ENCODE measurements at places on chromosomes 4 and X. TPM values are rescaled to one million over a fixed set of nuclear protein-coding genes. Genes with fewer than 3 reads are reported as not detected.
A peak's percentile ranks its signal among the peaks of the same experiment; 100 is the strongest.

GRCh38 chr4:2745981-2746806, 9.9 kb downstream of the TNIP2 start:
- no peaks in the 10 kb centered on the region for H3K27me3 ChIP-seq
- DNase-seq = no peak
- no peak overlapping the region for H3K27ac ChIP-seq
- no peaks in the 10 kb centered on the region for H3K4me1 ChIP-seq

- peak overlapping the region; percentile 41 for H3K4me3 ChIP-seq
- no peak overlapping the region for H3K27ac ChIP-seq
- peak; percentile 59 for DNase-seq
- no peaks in the 10 kb centered on the region for H3K36me3 ChIP-seq
- peaks cover 33% of the 10 kb centered on the region for H3K27me3 ChIP-seq
- peaks cover 13% of the 10 kb centered on the region for H3K4me1 ChIP-seq
Observed at GRCh38 chrX:125205918-125206665, 113.6 kb upstream of the TEX13C start.

Gene GPR82
- not detected for total RNA-seq

- no peaks in the 10 kb centered on the region for H3K36me3 ChIP-seq
- no peak for DNase-seq
- H3K27ac ChIP-seq = no peak overlapping the region
- H3K4me3 ChIP-seq = no peak overlapping the region
Observed at GRCh38 chrX:33065415-33065814, 145.9 kb downstream of the DMD start.

Gene SPP1
- 1.1 TPM for total RNA-seq

Gene PDZD4
- 5.2 TPM for total RNA-seq

DNA sequence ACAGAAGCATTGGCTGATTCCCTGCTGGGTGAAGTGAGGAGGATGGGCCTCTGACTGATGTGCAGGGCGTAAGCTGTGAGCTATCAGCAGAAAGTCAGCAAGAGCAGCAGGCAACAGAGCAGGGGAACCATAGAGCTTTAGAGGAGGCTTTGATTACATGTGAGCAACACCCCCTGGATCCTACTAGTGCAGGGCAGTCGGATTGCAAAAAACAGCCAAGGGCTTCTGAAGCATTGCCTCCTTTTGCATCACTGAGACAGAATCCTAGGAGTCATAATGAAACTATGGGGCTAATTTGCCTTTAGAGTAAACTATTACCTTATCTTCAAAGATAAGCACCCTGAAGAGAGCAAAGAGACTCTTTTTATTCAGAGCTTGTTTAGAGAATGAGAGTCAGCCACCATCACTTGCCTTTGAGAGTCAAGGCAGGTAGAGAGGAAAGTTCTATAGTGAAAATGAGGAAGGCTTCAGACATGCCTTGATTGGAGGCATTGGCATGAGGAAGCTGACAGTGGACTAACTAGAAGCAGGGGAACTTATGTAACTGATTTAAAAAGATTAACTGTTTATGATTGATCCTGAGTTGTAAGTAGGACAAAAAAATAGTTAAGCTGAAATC, 420.3 kb downstream of the PDHA2 start:
- no peaks in the 10 kb centered on the region for H3K36me3 ChIP-seq
- DNase-seq = peak; percentile 37
- peaks cover 3% of the 10 kb centered on the region for H3K4me1 ChIP-seq
- no peaks in the 10 kb centered on the region for H3K27me3 ChIP-seq
- H3K27ac ChIP-seq = no peak overlapping the region
- H3K4me3 ChIP-seq = no peak overlapping the region

Gene ATP8A1
- total RNA-seq = 46.1 TPM

- H3K4me3 ChIP-seq = no peak overlapping the region
- H3K27me3 ChIP-seq = no peaks in the 10 kb centered on the region
- peaks cover 3% of the 10 kb centered on the region for H3K4me1 ChIP-seq
- H3K27ac ChIP-seq = no peak overlapping the region
- no peak for DNase-seq
Observed at GRCh38 chrX:111662292-111662691, 18.7 kb upstream of the ALG13 start.

DNA sequence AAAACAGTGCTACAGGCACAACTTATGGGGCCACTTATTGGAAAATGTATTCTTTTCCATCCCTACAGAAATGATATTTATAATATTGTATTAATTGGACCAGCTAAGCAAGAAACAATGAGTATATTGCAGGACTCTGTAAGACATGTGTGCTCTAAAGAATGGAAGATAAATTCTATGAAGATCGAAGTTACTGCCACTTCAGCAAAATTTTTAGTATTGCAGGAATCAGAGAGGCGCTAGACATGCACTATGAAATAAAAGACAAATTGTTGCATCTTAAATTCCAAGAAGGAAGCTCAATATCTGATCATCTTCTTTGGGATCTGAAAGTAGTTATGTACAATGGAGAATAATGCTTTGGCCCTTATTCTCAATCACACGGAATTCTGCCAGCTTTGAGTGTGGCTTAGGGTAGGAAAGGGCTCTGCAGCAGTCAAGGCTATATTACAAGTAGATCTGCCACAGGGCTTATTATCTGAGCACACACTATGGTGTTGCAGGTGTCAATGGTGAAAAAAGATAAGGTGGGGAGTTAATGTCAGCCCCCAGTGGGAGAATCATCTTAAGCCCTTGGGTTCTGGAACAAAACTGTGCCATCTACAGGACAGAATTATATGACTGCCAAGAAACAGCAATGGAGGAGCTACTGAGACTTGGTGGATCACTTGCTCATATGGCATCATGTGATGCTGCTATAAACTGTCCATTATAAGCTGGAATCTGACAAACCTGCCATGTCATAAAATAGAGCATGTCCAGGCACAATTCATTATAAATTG, 334.0 kb upstream of the NDST3 start:
- no peak for DNase-seq
- no peaks in the 10 kb centered on the region for H3K27me3 ChIP-seq
- no peak overlapping the region for H3K27ac ChIP-seq
- H3K4me1 ChIP-seq = no peaks in the 10 kb centered on the region
- H3K36me3 ChIP-seq = no peaks in the 10 kb centered on the region
- no peak overlapping the region for H3K4me3 ChIP-seq

GRCh38 chr4:140038031-140038533, 115.9 kb downstream of the MAML3 start:
- H3K4me1 ChIP-seq = peaks cover 26% of the 10 kb centered on the region
- no peak for DNase-seq
- peak overlapping the region; percentile 19 for H3K27ac ChIP-seq
- no peaks in the 10 kb centered on the region for H3K27me3 ChIP-seq
- H3K4me3 ChIP-seq = no peak overlapping the region

GRCh38 chrX:48927123-48927522, 8.3 kb upstream of the PIM2 start:
- peak overlapping the region; percentile 6 for H3K4me3 ChIP-seq
- H3K36me3 ChIP-seq = no peaks in the 10 kb centered on the region
- H3K27me3 ChIP-seq = no peaks in the 10 kb centered on the region
- peaks cover 17% of the 10 kb centered on the region for H3K4me1 ChIP-seq
- DNase-seq = peak; percentile 30
- peak overlapping the region; percentile 36 for H3K27ac ChIP-seq

DNA sequence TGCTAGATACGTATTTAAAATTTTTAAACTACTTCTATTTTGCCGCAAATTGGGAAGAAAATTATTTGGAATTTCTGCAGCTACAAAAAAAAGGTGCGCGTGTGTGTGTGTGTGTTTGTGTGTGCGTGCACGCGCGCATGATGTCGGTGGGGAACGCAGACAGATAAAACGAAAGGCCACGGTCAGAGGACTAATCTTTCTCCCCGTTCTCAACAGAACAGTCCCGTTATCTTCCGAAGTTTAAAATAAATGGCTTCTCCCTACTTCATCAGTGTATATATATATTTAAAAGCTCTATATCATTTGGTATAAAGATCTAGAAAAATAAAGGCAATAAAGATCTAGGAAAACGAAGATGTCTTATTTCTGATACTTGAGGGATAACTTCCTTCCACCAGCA, 1.5 kb downstream of the MGARP start:
- no peak for DNase-seq
- H3K4me1 ChIP-seq = no peaks in the 10 kb centered on the region
- peak overlapping the region; percentile 65 for H3K4me3 ChIP-seq
- no peaks in the 10 kb centered on the region for H3K36me3 ChIP-seq
- H3K27me3 ChIP-seq = peaks cover 52% of the 10 kb centered on the region

DNA sequence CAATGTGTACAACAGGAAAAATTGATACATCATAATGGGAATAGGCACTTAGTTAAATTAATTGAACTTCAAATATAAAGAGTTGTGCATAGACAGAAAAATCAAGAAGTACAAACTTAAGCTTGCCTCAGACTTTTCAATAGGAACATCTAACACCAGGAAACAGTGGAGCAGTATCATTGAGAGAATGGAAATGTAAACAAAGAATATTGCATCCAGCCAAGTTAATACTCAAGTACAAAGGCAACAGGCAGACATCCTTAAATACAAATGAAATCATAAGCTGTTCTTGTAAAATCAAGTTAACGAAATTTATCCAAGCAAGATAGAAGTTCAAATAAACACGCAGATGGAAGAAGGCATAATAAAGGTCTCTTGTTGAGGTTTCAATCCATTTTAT, 71.2 kb upstream of the TLR2 start:
- H3K27me3 ChIP-seq = no peaks in the 10 kb centered on the region
- DNase-seq = no peak

DNA sequence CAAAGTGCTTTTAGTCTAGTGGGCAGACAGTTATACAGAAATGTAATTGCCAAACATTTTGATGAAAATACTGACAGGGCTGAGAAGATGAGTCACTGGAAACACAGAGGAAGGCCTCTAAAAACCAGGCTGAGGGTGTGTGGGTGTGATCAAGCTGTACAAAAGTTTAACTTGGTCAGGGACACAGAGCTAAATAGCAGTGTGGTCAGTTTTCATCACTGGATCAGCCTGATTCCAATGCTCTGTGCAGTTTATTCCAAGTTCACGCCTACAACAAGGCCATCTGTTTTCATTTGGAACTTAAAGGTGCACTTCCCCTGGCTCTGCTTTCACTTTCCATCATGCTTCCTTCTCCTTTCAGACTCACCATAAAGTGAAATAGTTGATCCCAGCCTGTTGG, 10.6 kb downstream of the CENPVL3 start:
- H3K27ac ChIP-seq = no peak overlapping the region
- no peaks in the 10 kb centered on the region for H3K4me1 ChIP-seq
- no peak overlapping the region for H3K4me3 ChIP-seq
- no peaks in the 10 kb centered on the region for H3K36me3 ChIP-seq

DNA sequence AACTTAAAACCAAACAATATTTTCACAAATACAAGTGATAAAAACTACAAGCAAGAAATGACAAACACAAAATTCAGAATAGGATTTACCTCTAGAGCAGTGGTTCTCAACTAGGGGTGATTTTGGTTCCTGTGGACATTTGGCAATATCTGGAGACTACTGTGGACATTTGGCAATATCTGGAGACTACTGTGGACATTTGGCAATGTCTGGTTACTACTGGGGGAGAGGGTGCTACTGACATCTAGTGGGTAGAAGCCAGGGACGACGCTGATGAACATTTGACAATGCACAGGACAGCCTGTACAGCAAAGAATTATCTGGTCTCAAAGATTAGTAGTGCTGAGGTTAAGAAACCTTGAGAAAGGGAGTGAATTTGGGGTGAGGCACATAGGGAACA, 169.8 kb downstream of the CLCN4 start:
- no peak overlapping the region for H3K4me3 ChIP-seq
- peaks cover 3% of the 10 kb centered on the region for H3K4me1 ChIP-seq
- peak; percentile 7 for DNase-seq
- no peaks in the 10 kb centered on the region for H3K27me3 ChIP-seq

DNA sequence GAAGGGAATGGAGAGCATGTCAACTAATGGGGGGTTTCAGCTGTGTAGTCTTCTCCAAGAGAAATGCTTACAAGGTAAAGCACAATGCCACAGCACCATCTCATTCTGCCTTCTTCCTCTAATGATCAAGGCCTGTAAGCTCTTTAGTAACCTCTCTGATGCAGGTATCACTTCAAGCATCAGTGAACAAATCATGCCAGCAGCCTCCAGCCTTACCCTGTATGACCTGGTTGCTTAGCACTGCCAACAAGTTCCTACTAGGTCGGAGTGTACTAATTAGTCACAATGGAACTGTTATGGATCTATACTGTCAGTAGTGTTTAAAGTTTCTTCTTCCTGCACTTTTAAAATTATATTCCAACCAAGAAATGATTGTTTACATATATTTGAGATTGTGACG, 197.7 kb downstream of the GRID2 start:
- no peak overlapping the region for H3K4me3 ChIP-seq
- H3K27ac ChIP-seq = no peak overlapping the region
- H3K36me3 ChIP-seq = no peaks in the 10 kb centered on the region

DNA sequence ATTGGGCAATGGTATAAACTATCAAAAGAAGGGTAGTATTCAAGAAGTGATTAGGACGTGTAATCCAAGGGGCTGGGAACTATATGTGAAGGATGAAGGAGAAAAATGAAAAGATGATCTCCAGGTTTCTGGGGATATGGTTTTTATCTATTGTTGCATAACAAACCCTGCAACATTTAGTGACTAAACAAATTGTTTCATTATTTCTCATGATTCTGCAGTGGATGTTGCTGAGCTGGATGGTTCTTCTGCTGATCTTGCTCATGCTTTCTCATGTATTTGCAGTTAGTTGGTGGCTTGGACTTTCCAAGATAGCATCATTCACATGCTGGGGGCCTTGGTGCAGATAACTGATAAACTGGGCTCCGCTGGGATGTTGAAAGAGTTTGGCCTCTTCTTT, 29.1 kb downstream of the PHOX2B start:
- no peaks in the 10 kb centered on the region for H3K36me3 ChIP-seq
- DNase-seq = no peak
- H3K27ac ChIP-seq = no peak overlapping the region
- no peak overlapping the region for H3K4me3 ChIP-seq
- no peaks in the 10 kb centered on the region for H3K4me1 ChIP-seq
- peaks cover 94% of the 10 kb centered on the region for H3K27me3 ChIP-seq

DNA sequence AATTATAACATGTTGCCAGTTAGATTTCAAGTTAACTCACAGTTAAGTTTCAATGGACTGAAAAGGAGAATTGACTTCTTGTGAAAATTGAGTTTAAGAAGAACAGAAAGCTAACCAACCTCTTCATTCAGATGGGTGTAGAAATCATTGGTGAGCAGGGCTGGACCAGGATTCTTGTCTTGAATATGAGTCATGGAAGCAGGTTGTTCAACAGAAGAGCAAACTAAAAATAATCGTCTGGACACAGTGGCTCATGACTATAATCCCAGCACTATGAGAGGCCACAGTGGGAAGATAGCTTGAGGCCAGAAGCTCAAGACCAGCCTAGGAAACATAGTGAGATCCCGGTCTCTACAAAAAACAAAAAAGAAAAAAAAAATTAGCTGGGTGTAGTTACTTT, 98.2 kb downstream of the ARSJ start:
- no peaks in the 10 kb centered on the region for H3K27me3 ChIP-seq
- H3K36me3 ChIP-seq = no peaks in the 10 kb centered on the region
- no peak for DNase-seq
- no peak overlapping the region for H3K4me3 ChIP-seq
